ENCODE measurements at places on chromosomes 4 and X.

DNA sequence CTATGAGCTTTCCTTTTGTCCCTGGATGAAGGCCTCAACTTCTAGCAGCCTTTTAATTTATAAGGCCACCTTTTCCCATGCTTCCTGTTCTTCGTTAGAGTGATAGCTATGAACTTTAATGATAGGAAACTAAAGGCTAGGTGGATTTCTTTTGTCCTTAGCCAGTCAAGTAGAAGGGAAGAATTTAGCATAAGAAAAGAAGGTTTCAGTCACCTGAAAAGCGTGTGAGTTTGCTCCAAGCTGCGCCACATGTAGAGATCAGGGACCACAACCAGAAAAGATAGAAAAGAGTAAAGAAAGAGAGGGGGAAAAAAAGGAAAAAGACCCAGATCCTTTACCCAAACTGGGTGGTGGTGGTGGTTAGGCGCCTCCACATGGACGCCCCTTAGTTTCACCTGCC is 28.6 kb downstream of the LUZP4 start:
- DNase-seq, result no peak

DNA sequence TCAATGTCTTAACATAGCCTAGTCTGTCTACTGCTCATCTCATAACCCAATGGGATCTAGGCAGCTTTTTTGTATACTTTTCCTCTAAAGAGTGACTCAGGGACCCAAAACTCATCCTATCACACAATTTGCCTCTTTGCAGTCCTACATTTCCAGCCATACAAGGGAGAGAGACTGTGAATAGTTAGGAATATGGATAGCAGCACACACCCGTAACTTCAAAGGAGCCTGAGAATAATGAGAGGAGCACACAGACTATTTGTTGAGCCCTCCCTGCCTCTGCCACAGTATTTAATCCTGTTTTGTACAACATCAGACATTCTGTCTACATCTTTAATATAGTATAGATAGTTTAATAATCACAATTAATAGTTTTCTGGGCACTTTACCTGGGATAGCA is 83.2 kb downstream of the AREG start:
- no peak for DNase-seq

- DNase-seq, result no peak
These were observed 23.0 kb downstream of the GABRA3 start for GRCh38 chrX:152428120-152428519.

GRCh38 chr4:140152013-140152703 is 1.8 kb downstream of the MAML3 start:
- DNase-seq, result no peak

DNA sequence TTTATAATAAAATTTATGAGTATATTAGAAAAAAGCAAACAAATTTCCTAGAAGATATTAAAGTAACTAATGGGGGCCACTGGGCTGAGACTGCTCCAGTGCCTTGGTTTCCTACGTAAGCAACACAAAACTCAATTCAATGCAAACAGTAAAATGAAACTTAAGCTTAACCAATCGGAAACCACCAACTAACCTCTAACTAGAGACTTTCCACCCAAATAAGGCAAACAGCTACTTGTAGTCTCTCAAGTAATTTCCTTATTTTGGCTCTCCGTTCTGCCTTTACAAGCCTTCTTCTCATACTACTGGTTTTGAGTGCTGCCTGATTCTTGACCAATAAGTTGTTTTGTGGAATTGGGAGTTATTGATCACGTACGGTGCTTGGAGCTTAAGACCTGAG is 167.3 kb upstream of the VEGFC start:
- DNase-seq, result no peak

DNA sequence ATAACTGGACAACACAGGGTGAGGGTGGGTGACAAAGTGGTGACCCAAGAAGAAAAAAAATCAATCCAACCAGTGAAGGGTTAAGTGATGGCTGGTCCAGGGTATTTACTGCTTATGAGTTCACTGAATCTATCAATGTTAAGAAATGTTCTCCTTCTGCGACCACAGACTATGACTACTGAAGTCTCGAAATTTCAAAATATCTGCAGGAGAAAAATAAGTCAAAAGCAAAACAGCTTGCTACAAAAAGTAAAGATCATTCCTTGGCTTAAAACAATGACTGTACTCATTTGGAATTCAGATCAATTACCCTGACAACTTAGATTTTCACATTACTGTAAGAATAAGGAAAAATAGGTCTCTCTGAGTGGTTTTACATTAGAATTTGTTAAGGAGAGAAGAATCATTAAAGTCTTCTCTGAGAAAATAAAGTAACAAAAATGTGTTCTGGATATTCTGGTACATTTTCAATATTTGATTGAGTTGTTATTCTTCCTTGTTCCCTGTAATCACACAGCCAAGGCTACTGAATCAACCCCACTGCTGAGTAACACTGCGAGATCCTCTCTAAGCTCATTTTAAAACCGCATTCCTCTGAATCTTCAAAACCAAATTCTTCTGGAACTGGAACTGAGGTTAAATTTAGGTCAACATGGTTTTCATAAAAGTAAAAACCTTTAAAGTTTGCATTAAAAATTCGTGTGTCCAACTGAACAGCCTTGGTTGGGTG is 22.7 kb downstream of the SMPX start:
- DNase-seq, result no peak

DNA sequence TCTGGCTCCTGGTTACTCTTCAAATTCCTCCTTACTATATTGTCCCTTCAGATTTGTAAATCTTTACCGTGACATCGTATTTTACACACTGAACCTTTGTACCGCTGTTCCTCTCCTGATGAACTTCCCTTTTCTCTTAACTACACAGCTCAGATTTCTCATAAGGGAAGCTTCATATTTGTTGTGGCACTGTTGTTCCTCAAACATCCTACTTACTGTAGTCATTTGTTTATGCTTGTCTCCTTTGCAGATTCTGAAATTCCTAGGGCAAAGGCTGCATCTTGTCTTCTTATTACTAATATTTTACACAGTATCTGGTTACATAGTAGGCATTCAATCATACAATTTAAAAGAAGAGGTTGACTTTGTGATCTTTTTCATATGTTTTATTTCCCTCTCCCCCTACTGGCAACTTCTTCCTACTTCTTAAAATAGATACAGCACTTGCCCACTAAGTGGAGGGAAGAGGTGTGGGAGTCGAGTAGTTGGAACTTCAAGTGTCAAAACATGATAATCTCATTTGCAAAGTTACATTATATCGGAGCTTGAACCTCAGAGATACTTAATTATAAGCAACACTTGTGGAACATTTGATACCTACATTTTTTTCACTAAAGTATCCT is 50.0 kb downstream of the TET2 start:
- no peak for DNase-seq

DNA sequence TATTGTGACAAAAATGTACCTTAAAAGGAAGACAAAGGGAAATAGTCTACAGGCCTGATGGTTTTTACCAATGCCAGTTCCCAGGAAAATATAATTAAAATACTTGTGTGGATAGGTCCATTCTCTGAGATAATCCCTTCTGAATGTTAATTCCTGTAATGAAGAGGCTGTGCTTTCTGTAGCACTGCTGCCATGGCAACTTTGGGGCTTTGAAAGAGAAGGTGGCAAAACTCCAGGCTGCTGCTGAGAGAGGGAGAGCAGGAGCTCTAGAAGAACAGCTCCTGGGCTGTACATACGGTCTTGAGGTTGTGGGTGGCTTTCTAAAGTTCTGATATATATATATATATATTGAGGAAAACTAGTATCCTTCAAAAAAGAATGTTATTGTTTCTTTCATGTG is 125.4 kb downstream of the PDLIM5 start:
- DNase-seq, result no peak

- no peak for DNase-seq
These were observed 25.7 kb downstream of the KIAA0232 start for GRCh38 chr4:6808259-6808658.

- DNase-seq, result no peak
These were observed at the start of gene PGRMC1 for GRCh38 chrX:119235872-119236622. PGRMC1 (plus strand) TSS chrX:119236285; CDS start chrX:119236364, 79 bp downstream.

DNA sequence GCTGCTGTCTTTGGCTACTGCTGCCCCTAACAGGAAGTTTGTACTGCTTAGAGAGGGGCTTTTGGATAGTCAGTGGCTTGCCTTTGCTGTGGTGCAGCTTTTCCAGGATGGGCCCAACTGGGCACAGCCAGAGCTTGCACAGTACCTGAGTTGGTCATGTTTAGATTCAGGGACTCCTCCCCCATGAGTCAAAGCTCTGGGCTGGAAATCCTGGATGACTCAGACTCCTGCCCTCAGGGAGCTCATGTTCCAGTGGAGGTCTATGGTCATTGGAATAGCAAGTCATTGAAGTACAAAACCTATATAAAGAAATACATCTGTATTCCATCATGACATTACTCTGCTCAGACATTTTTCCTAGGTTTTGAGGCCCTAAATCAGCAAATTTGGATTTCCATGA is 66.7 kb upstream of the PJA1 start:
- DNase-seq, result no peak

DNA sequence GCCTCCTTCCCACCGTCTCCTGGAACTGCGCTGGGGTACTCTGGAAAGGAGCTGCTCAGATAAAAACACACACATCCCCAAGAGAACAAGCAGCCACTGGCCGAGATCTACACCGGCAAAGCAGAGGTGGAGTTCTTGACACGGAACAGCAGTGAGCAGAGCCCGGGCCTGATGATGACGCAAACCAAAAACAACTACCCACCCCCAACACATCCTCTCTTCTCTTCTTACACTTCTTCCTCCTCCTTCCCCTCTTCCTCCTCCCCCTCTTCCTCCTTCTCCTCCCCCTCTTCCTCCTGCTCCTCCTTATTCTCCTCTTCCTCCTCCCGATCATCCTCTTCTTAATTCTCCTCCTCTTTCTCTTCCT is 4.6 kb downstream of the PNMA5 start:
- DNase-seq, result no peak

DNA sequence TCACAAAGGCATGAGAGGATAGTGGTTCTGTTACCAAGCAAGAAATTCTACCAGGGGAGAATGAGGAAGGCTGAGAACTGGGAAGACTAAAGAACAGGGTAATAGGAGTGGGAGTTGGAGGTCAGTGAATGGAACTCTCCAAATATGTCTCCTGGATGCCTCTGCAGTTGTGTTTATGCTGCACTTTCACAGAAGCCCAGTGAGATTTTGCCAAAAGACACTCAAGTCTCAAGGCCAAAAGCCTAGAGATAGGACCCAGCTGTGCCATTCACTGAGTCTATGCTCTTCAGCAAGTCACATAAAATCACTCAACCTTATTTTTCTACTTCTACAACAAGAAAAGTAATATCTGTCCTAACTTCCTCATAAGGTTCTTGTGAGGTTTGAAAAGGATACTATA is 285.4 kb downstream of the UNC5C start:
- no peak for DNase-seq

DNA sequence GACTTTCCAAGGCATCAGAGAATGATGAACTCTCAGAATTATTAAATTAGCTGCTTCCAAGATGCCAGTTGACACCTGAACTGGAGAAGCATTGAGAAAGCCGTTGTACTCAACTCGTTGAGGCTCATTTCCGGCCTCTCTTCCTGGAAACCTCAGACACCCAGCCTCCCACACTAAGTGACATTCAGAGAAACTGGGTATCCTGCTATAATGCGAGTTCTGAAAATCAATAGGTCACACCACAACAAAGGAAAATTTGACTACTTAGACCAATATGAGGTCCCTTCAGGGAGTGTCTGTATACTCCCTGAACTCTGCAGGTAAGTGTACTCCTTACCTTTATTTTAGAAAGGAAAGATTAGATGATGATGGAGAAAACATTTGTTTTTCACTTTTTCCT is 51.2 kb downstream of the ENPEP start:
- no peak for DNase-seq

DNA sequence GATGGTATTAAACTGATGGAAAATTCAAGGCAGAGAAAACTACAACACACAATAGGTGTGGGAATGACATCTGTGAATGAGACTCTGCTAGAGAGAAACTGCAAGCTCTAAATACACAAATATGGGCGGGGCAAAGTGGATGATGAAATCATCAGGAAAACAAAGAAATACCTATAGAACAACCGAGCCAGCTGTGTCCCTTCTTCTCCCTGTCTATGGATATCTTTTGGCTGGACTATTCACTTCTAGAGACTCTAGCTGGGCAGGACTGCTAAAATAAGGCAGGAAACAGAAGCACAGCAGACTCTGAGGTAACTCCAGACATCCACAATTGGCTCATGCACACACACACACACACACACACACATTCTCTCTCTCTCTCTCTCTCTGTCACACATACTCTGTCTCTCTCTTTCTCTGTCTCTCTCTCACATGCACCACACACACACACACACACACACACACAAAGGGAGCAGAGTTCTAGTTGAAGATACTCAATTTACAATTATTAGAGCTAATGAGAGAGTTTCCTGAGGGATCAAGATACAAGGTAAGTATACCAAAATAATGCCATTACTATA is 27.2 kb upstream of the EDNRA start:
- DNase-seq, result no peak

DNA sequence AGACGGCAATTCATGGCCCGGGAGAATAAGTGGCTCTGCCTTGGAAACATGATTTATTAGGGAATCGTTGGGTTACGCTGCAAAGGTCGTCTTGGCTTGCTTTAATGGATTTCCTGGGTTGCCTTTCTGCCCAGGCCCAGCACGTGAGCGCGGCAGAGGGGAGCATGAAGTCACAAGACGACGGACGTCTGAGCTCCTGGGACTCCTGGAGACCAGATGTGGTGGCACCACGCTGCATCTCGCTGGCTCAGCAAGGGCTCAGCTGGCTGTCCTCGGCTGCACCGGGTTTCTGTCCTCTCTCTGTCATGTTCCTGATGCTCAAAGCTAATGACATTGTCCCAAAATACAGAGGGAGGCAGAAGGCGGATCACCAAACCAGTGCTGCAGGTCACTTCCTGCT is 61.2 kb downstream of the C4orf50 start:
- no peak for DNase-seq
